ENCODE measurements at places on chromosomes 5 and 9.
A peak's percentile ranks its signal among the peaks of the same experiment; 100 is the strongest.

- DNase-seq = no peak
These were observed 29.2 kb downstream of the EXOC3 start for GRCh38 chr5:472076-472655.

GRCh38 chr5:142262683-142263082, 62.1 kb downstream of the SPRY4 start:
- no peak for DNase-seq

DNA sequence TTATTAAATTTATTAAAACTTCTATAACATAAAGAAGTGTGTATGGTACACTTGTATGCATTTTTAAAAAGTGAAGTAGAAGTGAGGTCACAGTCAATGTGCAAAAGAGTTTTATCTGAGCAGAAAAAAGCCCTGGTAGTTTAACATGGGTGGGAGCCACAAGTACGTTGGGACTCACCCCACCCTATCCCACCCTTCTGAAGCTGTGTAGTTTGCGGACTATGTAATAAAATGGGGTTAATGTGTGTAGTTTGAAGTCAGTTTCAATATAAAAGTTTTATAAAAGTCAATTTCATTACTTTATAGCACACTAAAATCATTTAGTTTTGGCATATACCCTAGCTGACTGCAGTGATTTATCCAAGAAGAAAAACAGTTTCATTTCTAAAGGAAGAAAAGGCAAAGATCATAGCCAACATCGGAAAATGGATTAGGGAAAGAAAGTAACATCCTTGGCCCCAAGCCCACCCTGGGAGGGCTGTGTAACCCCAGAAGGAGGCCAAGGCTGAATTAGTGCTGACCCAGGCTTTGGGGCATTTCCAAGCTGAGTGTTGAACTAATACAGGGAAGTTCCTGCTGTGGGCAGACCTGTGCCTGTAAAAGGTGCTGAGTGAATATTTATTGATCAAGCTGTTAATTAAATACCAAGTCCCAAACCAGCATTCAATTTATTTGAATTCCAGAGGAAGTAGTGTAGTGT, 398.6 kb upstream of the ADAMTSL1 start:
- DNase-seq = no peak

DNA sequence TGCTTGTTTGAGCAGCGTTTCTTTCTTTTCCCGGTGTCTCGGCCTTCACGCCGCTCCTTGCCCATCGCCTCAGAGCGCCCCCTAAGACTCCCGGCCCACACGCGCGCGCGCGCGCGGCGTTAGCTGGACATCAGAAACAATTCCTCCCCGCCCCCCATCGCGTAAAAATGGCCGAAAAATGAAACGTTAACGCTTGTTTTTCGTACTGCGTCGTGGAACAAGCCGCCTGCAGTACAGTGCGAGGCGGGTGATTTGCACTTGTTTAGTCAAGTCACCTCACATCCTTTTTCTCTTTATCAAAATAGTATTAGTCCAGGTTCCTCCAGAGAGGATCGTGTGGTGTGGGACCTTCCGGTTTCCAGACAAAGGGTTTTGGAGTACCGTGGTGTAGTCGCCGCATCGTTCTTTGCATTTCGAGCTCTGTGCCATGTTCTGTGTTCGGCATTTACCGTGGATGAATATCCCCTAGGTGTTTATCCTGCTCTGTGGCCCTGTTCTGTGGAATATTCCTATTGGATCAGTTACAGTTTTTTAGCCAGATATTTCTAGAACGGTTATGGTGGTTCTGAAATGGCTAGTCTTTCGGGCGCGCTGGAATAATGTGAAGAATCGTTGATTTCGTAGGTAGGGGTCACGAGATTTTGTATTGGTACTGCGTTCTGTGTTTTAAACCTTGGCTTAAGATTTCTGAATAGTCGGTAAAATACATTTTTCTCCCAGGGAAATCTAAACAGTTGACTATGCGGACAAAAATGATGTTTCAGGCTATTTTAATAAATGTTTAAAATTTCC, 1.0 kb downstream of the MATR3 start:
- peak; percentile 80 for DNase-seq

GRCh38 chr9:75850459-75851200, 39.8 kb upstream of the PCSK5 start:
- DNase-seq = no peak

- DNase-seq = no peak
These were observed 888 bp downstream of the RPL26L1 start for GRCh38 chr5:172959824-172960799.

GRCh38 chr9:81150016-81150625, 539.2 kb downstream of the TLE1 start:
- DNase-seq = peak; percentile 4

- peak; percentile 11 for DNase-seq
These were observed 679 bp downstream of the DOLK start for GRCh38 chr9:128946571-128947276.

DNA sequence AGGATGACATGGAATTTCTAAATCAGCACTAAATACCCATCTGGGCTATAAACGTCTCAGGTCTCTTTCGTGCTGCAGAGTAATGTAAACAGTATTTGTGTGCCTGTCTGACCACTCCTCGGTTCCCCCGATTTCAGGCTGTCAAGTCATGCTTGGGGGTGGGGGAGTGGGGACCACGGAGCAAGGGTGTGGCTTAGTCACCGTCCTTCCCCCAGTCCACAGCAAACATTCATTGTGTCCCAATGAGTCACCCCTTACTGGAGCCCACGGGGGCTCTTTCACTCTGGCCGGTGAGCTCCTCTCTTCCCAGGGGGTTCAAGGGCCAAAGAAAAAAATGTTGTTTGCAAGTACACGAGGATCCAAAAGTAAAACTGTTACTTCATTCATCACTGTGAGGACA, 72.4 kb upstream of the ICE1 start:
- DNase-seq = peak; percentile 76

DNA sequence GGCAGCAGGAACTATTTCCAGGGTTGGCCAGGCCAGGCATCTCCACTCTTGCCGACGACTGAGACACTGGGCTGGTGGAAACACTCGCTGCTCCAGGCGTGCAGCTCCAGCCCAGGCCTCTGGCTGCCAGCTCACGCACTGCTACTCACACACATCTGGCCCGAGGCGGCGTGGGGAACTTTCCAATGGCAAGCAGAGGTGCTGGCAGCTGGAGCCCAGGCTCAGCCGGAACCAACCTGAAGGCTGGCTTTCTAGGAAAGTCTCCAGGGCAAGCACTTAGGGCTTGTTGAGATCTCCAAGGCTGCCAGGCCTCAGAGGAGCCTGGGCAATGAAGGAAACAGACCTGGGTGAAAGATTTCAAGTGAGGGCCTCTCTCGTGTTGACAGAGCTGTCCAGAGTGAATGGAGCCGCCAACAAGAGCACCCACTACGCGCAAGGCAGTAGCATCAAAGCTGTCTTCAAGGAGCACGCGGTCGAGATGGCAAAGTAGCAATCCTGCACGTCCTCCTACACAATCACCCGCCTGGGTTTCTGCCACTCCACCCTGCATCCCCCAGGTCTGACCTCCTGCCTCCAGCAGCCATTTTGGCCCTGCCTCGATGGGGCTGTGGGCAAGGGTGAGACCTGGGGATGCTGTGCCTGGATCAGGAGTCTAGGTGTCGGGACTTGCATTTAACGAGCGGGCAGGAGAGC, 14.4 kb downstream of the SH3PXD2B start:
- no peak for DNase-seq

GRCh38 chr5:131589510-131590348, 45.3 kb downstream of the RAPGEF6 start:
- peak; percentile 59 for DNase-seq

DNA sequence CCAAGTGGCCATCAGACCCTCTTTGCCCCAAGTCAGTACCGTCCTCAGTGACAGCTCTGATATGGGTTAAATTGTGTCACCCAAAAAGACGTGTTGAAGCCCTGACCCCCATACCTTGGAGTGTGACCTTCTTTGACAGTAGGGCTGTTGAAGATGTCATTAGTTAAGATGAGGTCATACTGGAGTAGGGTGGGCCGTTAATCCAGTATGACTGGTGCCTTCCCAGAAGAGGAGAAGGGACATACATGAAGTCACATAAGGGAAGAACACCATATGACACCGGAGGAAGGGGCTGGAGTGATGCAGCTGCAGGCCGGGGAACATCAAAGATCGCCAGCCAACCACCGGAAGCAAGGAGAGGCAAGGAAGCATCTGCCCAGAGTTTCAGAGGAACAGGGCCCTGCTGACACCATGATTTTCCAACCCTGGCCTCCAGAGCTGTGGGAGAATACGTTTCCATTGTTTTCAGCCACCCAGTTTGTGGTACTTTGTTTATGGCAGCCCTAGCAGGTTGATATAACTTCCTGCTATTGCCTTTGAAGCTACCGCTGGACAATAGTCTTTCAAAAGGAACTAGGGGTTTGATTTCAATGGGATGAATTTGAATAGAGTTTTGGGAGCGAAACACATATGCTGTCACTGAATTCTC, 36.4 kb upstream of the CPEB4 start:
- no peak for DNase-seq

Measured in fibroblast of skin of abdomen (primary cell).